Memory B cell (primary cell): ENCODE measurements at places on chromosomes 6 and 20.

- no peak for DNase-seq
Measured at GRCh38 chr20:38962928-38963401, 821 bp downstream of the DHX35 start.

DNA sequence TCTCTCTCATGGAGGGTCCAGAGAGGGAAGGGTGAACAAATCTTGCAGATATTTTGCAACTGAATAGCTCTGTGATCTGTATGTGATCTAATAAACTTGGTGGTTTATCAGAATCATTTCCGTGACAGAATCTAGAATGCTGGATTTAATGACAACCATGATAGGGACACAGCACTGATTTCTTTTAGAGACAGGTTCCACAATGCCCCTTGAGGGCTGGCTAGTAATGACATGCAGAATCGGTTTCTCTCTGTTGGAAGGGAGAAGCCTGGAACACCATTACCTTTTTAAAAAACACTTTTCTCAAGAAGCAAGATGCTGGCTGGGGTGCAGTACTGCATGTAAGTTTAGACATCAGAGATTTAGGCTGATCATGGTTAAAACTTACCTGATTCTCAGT lies 313.4 kb downstream of the CDH26 start:
- DNase-seq, result no peak

DNA sequence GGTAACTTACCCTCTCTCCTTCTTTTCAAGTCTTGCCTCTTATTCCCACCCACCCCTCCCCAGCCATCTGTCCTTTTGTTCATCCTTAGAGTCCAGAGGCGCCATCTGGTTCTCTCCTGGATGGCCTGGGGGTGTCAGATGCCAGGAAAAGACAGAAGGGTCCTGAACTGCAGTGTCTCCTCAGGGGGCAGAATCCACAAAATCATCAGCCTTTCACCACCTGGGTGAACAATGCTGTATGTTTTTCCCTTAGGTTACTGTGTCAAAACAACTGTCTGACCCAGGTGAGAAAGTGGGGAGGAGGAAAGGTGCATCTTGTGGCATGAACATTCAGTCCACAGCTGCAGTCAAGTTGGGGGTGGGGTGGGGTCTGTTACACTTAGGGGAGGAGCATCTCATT lies 47.9 kb upstream of the FYN start:
- no peak for DNase-seq

GRCh38 chr6:33604941-33605854 lies 15.9 kb upstream of the ITPR3 start:
- no peak for DNase-seq

DNA sequence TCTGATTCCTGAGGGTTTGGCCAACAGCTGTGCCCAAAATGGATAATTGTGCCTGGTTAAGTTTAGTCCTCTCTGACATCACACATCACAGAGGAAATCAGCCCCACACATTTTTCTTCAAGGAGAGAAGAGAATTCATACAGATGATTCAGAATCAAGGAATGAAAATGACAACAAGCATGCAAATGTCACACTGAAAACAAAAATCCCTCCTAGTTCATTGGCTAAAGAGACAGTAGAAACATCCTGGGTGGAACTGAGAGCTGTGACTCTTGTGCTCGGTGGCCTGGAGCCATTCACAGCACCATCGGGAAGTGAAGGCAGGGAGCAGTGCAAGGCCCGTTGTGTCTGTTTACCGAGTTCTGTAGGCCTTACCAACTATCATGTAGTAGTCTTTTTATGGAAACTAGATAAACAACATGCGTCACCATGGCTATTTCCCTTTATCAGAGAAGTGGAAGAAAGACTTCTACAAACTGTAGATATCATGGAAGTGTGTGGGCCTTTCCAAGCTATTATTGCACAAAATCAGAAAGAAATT lies 81.7 kb upstream of the TENT5A start:
- no peak for DNase-seq

DNA sequence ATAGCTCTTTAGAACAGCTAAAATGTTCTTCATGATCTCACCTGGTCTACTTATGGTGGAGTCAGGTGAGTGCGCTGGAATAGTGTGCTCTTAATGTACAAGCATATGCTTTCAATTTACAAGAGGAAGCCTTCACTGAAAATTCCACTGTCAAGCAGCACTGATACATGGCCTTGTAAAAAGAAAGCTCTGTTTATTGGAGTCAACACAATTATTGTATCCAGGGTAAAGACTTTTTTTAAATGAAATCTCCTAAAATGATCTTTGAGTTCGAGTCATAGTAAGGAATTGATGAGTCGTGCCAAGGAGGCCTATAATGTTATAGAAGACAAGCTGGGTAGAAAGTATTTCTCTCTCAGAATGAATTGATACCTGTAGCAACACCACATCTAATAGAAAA lies 41.6 kb upstream of the CARMIL1 start:
- no peak for DNase-seq

GRCh38 chr20:2296524-2297356 lies 939 bp downstream of the TGM3 start:
- no peak for DNase-seq

DNA sequence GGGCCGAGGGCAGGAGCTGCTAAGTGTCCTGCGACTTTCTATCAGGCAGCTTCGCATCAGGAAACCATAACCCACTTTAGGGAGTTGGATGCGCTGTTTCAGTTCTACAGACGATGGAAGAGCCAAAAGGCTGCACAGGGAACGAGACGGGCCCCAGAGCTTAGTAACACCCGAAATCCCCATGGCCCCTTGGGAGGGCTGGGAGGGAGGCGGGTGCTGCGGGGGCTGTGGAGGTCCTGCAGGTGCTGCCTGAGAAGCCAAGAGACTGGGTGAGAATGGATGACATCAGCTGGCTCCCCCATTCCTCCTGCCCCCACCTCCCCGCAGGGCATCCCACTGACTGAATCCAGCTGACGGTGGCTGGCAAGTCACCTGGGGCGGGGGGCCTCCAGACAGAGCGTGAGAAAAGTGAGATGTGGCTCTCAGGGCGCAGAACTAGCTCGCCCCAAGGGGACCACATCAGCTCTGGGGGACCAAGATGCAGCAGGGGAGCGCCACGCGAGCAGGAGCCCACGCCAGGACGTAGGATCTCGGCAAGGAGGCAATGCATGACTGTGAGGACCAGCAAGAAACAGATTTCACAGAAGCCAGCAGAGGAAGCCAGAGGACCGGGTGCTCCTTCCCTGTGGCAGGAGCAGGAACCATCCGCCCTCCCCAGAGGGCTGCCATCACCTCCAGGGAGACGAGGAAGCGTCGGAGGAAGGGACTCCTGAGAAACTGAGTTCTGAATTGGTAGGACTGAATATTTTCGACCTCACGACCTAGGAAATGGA lies 36.8 kb downstream of the PNLDC1 start:
- DNase-seq, result no peak

GRCh38 chr6:22445946-22446345 lies 123.4 kb upstream of the HDGFL1 start:
- no peak for DNase-seq

DNA sequence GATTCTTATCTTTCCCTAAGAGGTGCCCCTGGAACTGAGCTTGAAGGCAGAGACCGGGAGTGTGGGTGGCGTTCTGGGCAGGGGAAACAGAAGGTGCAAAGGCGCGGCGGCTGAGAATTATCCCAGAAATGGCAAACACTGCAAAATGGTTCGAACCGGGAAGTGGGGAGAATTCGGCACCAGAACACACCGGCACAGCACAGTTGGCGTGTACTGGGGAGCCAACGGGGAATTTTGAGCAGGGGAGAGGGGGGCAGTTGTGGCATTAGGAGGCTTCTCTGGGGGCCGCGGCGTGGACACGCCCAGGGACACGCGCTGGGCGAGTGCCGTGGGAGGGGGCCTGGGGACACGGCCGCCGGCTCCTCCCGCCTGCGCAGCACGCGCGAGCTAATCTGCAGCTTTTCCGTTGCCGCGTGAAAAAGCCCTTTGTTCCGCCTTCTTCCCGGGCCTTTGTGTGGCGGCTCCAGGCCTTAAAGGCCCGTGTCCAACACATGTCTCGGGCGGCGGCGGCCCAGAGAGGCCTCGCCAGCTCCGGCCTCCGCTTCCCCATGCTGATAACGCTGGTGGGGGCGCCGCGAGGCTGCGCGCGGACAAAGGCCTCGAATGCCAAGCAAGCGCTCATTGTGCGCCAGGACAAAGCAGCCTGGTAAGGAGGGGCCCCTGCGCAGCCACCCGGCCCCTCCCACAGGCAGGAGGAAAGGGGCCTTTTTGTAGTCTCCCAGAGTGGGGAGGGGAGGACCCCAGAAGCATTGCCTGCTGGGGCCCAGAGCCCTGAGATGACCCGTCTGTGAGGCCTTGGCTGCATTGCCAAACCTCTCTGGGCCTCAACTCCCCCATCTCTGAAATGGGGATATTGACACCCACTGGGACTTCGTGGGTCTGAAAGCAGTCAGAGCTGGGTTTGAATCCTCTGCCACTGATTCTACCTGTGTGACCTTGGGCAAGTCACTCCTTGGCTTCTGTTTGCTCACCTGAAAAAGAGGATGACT lies 82.8 kb downstream of the CD40 start:
- no peak for DNase-seq

GRCh38 chr6:51640021-51640420 lies 447.4 kb downstream of the PKHD1 start:
- no peak for DNase-seq

DNA sequence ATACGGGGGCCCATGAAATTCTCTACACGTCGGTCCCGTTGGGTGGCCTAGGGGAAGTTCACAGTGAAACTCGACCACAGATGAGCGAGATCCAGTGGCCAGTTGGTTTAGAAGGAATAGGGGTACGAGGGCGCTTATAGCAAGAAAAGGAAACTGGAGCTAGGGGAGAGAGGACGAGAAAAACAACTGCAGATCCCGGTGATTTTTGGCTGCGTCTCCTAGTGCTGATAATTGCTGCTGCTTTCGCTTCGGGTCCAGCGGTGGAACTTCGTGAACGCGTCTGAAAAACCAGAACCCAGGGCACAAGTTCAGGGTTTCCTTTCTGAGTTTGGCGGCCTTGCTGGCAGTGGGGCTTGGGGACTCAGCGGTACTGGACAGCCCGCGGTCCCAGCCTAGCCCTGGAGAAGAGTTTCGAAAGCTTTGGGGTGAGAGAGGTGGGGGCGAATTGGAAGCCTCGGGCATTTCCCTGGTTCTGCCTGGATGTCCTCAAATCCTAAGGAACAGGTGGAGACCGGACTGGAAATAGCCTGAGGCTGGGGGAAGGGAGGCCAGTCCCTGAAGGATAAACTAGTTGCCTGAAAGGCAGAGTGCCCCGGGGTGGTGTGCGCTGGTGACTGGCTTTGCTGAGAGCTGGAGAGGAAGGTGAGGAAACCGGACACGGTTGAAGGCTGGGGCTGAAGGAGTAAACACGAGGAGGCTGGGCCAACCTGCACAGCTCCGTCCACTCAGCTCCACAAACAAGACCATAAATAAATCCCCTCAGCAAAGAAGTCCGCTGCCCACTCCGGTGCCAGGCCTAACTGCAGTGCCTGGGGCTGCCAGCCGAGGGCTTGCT lies 793 bp downstream of the GMPR start:
- DNase-seq, result no peak

DNA sequence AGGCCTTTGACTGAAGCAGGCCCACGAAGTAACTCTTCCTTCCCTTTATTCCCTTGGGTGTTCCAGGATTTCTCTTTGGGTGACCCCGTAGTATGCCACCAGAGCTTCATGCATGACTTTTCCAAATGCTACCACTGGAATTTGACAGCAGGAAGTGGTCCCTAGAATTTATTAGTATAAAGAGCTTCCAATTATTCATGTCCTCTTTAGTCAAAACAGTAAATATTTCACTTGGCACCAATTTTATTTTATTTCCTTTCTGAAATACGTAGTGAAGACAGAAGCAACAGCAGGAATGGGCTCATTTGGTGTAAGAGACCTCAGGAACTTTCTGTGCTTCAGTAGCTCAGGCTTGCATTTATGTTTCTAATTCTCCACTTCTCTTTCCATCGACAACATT lies 151.3 kb downstream of the LCA5 start:
- DNase-seq, result no peak

DNA sequence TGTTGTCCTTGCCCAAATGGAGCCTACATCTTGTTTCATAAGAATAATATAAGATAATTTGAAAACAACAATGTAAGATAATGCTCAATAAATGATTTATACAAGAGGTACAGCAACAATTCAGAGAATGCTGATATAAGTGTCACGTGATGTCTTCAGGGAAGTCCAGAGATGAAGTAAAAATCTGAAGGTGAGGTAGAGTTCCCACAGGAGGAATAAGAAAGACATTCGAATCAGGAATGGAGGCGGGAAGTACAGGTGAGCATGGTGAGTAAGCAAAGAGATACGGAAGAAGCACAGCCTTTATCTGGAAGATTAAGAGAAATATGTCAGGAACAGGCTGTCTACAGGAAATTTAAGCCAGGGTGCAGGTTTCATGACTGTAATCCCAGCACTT lies 165.9 kb upstream of the MARCKS start:
- no peak for DNase-seq

DNA sequence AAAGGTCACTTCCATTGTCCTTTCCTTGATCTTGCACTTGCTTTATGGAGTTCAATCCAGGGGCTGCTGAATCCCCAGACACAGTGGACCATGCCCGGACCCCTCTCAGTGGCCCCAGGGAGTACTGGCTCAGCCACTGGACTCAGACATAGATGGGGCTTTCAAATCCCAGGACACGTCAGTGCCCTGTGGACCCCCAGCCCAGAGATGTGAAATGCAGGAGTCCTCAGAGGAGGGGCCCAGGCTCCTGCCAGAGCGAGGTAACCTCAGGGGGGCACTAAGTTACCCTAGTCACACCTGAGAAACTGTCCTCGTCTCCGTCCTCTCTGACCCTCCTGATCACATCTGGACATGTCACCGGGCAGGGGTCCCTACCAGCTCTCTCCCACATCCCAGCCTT lies 18.7 kb upstream of the APMAP start:
- DNase-seq, result no peak

- no peak for DNase-seq
Measured at GRCh38 chr20:2304180-2304579, 8.4 kb downstream of the TGM3 start.

- DNase-seq, result no peak
Measured at GRCh38 chr6:101595276-101595675, 201.8 kb downstream of the GRIK2 start.

DNA sequence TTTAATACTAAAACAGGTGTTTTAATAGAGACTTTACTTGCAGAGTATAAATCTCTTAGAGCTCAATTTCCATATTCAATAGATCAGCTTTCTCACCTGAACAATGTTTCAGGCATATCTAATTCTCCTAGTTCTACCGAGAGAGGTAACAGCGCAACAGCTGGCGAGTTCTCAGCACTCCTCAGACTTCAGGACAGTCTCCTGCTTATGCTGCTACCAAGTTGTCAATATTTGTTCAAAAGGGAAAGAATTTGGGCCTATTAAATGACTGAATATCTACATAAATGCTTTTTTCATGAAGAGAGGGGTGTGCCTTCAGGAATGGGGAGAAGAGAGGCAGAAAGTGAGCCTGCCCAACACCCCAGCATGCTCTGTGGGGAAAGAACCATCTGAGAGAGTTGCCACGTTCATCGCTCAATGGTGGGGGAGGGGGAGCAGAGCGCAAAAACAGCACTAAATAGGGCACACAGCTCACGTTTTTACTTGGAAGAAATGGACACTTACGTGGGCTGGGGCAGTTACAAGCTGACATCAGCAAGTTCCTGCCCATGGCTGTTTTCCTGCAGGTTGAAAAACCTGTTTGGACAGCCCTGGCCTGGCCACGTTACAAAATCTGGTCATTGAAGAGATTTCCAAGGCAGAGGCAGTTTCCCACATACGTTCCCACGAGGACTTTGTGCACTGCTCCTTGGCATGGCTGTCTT lies 38.0 kb downstream of the EZR start:
- DNase-seq, result no peak
